ENCODE measurements at places on chromosomes 3 and 15.

GRCh38 chr3:161333696-161334095 lies 37.6 kb downstream of the SPTSSB start:
- DNase-seq, result no peak

DNA sequence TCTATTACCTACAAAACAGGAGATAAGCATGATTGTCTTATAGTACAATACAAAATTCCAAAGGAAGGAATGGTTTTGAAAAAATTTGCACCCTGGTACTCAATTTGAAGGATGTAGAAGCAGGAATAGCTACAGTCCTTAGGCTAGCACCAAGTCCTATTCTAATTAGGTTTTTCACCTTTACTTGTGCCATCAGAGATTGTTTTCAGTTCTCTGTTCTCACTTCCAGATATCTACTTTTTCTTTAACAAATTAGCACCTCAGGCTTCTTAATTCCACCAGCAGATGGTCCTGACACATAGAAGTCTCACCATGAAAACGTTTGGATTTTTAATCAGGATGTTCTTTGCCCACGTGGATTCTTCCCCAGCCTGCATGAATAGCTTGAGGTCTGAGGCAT lies 43.8 kb downstream of the IL5RA start:
- no peak for DNase-seq

DNA sequence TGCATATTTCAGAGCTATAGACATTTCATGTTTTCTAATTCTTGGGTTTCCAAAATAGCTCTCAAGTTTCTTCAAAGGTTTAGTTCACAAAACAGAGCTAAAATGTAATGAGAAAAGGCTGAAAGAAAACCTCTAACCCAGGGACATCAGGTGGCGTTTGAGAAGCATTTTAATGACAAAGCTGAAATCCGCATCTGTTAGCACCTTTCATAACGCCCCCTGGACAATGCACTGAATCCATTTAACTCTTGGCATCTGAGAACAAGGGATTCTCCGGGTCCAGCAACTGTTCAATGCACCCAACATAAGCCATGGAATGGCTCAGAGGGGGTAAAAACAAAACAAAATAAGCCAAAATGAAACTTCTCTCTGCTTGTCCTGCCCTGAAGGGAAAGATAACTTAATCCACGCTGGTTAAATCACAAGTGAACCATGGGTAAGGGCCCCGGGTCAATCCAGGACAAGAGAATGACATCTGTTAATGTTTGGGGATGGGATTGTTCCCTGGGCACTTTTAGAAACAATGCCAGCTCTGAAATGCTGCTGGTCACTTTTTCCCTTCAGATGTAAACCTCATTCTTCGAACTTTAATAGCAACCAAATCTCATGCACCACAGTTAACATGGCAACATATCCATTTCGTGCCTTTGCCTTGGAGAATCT lies 466.2 kb upstream of the ADAMTS9 start:
- no peak for DNase-seq

GRCh38 chr3:87810452-87811016 lies 248.3 kb downstream of the CGGBP1 start:
- DNase-seq, result peak; percentile 31

DNA sequence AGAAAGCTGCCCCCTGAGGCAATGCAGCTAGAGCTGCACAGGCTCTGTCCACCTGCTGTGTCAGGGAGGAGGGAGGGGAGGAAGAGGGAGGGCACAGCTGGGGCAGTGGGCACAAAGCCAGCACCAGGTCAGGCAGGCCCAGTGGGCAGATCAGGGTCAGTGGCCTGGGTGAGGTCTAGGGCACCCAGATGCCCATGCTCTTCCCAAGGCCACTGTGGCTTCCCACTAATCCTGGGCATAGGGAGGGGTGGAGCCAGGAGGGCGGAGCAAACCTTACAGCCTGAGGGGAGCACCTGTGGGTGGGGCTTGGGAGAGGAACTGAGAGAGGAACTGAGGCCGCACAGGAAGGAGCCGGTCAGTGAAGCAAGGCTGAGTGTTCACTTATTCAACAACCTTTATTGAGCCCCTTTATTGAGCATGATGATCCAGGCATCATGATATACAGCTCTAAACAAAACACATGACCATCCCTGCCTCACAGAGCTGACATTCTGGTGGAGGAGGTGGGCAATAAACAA lies 55.0 kb downstream of the RHCG start:
- DNase-seq, result no peak

DNA sequence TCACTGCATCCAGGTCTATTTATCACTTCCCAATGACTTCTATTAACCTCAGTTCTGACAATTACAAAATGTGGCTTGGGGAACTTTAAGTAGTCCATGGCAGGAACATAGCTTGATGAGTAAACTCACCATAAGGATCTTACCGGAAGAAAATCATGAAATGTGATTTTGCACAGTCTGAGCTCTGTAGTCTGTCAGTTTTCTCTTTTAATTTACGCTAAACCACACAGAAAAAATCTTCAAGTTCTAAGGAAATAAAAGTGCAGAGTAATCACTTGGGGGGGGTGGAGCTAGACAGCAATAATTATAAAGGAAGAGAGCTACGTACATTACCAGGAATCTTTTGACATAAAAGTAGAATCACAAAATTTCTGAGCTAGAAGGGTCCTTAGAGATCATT lies 9.2 kb downstream of the TBC1D5 start:
- DNase-seq, result no peak

- DNase-seq, result no peak
These were observed 218.4 kb upstream of the MLF1 start for GRCh38 chr3:158352551-158352950.

GRCh38 chr3:189430166-189430565 lies 201.0 kb upstream of the TP63 start:
- no peak for DNase-seq

DNA sequence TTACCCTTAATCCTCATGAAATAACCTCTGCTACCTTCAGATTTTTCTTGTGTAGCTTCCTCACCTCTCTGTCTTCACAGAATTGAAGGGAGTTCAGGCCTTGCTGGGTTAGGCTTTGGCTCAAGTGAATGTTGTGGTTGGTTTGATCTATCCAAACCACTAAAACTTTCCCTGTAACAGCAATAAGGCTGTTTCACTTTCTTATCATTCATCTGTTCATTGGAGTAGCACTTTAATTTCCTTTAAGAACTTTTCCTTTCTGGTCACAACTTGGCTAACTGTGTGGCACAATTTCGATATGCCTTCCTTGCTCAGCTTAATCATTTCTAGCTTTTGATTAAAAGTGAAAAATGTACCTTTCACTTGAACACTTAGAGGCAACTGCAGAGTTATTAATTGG lies 129.8 kb downstream of the NR1I2 start:
- DNase-seq, result no peak

GRCh38 chr15:100951965-100952364 lies 32.8 kb downstream of the LRRK1 start:
- no peak for DNase-seq

- no peak for DNase-seq
These were observed 6.5 kb downstream of the RPS17 start for GRCh38 chr15:82533801-82534200.

GRCh38 chr3:34947834-34948233 lies 691.5 kb upstream of the ARPP21 start:
- DNase-seq, result peak; percentile 83

GRCh38 chr3:147099076-147099475 lies 307.3 kb downstream of the ZIC4 start:
- DNase-seq, result peak; percentile 21

- no peak for DNase-seq
These were observed 45.0 kb upstream of the PIK3CB start for GRCh38 chr3:138879541-138880380.

- no peak for DNase-seq
These were observed 24.2 kb upstream of the NR2F2 start for GRCh38 chr15:96306321-96306720.

- peak; percentile 76 for DNase-seq
These were observed 160.1 kb upstream of the IL12A start for GRCh38 chr3:159828542-159828943.

DNA sequence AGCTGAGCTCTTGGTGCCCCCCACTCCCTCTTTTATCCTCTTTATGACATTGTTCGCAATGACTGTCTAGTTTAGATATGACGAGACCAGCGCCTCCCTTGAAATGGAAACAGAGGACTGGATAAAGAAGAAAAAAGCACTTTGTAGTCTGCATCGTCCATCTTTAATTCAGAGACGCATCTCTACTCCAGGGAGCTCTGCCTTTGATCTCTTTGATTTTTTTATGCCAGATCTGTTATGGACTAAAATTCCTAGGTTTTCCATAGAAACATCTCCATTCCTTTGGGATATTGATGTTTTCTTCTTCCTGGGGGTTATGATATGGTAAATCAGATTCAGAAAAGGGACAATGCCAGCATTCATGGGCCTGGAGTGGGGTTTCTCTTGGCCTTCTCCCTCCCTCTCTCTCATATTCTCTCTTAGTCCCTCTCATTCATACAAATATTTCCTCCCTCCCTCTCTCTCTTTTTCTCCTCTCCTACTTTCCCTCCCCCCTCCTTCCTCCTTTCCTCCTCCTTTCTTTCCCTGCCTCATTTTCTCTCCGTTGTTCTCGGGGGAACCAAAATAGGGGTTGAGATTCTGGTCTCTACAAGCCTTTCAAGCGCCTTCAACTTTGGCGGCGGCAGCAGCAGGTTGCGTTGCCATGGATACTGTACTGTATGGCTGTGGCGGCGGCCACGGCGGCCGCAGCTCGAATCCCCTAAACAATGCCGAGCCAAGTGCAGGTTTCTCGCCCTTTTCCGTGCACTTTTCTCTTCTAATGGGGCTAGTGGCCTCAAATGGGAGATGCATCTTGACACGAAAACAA lies 45.5 kb downstream of the ZIC4 start:
- DNase-seq, result peak; percentile 13

DNA sequence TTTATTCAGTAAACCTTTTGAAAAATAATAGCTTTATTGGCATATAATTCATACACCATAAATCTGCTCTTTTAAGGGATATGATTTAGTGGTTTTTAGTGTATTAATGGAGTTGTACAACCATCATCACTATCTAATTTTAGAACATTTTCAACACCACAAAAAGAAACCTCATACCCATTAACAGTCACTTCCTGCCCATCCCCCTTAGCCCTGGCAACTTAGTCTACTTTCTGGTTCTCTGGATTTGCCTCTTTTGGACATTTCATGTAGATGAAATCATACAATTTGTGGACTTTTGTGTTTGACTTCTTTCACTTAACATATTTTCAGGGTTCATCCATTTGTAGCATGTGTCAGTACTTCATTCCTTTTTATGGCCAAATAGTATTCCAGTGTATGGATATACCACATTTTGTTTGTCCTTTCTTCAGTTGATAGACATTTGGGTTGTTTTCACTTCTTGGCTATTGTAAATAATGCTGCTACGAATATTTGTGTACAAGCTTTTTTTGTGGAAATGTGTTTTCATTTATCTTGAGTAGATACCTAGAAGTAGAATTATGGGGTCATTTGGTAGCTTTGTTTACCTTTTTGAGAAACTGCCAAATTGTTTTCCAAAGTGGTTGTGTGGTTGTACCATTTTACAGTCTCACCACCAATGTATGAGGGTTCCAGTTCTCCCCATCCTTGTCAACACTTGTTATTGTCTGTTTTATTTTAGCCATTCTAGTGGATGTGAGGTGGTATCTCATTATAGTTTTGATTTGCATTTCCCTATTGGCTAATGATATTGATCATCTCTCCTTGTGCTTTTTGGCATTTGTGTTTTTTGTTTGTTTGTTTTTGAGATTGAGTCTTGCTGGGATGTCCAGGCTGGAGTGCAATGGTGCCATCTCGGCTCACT lies 45.8 kb downstream of the SMAD3 start:
- DNase-seq, result peak; percentile 49

DNA sequence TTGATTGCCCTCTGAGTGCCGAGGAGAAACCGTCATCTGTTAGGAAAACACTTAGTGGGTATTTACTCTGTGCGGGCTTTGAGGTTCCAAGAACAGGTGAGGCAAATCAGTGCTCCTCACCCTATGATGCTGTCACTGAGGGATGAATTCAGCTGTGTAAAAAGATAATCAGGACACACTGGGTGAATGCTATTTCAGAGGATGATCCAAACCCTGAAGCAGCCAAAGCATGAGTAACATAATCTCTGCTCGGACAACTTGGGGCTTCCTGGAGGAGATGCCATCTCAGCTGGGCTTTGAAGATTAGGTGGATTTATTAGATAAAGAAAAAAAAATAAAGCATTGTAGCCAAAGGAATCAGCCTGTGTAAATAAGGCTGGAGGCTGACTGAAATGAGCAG lies 10.5 kb upstream of the GADL1 start:
- DNase-seq, result no peak

DNA sequence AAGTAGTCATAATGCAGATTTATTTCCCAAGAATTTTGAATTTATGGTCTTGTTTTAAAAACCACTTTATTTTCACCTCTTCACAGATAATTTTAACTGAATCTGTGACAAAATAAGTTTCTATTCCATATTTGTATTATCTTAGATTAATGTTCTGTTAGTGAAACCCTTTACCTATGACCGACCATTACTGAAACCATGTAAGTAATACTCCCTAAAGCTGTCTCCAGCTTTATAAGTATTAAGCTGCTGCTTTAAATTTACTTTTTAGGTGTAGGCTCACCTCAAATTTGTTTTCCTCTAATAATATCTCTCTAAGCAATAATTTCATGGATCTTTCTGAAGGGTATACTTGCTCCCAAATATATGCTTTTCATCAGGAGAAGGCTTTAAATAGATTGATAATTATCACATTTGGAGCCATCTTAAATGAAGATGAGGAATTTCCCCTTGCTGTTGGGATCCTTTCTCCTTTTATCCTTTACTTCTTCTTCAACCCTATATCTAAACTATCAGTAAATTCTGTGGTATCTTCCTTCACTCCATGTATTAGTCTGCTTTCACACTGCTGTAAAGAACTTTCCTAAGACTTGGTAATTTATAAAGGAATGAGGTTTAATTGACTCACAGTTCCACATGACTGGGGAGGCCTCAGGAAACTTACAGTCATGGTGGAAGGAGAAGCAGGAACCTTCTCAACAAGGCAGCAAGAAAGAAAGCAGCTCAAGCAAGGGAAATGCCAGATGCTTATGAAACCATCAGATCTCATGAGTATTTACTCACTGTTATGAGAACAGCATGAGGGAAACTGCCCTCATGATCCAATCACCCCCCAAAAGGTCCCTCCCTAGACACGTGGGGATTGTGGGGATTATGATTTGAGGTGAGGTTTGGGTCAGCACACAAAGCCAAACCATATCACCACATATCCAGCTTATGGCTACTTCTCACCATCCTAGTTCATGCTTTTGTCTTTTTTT lies 92.3 kb upstream of the P2RY1 start:
- no peak for DNase-seq

- no peak for DNase-seq
These were observed 43.5 kb upstream of the CTNNB1 start for GRCh38 chr3:41155834-41156233.

DNA sequence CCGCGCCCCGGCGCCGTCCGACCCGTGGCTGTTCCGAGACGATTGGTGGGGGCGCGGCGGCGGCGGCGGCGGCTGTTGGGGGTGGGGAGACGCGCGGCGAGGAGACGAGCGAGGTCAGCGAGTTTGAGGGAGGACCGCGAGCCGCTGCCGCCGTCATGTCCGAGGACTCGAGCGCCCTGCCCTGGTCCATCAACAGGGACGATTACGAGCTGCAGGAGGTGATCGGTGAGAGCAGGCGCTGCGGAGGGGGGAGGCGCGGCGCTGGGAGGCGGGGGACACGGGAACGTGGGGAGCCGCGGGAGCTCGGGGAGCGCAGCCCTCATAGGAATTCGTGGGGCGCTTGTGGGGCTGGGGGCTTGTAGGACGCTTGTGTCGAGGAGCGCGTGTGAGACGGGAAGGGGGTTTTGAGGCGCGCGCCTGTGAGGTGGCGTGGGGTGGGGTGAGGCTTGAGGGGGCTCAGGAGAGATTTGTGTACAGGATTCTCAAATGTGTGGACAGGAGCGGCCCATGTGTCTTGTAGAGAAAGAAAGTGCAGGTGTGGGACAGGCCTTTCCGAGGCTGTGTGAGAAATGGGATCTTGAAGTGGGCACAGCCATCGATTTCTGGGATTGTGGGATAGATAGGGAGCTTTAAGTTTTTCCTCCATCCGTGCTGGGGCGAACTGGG lies 518 bp downstream of the OXSR1 start:
- DNase-seq, result no peak

All from fibroblast of skin of abdomen (primary cell).